Lung microvascular endothelial cell (primary cell): ENCODE measurements at places on chromosomes 3 and 15. TPM values are rescaled to one million over a fixed set of nuclear protein-coding genes. Genes with fewer than 3 reads are reported as not detected.
A peak's percentile ranks its signal among the peaks of the same experiment; 100 is the strongest.

STAG1 gene
- total RNA-seq, result 19.6 and 25.4 TPM in 2 replicates

ZNF774 gene
- total RNA-seq, result 0.65 and 0.79 TPM in 2 replicates

GRCh38 chr3:155425396-155425795 is 131.9 kb upstream of the STRIT1 start:
- DNase-seq, result no peak

DNA sequence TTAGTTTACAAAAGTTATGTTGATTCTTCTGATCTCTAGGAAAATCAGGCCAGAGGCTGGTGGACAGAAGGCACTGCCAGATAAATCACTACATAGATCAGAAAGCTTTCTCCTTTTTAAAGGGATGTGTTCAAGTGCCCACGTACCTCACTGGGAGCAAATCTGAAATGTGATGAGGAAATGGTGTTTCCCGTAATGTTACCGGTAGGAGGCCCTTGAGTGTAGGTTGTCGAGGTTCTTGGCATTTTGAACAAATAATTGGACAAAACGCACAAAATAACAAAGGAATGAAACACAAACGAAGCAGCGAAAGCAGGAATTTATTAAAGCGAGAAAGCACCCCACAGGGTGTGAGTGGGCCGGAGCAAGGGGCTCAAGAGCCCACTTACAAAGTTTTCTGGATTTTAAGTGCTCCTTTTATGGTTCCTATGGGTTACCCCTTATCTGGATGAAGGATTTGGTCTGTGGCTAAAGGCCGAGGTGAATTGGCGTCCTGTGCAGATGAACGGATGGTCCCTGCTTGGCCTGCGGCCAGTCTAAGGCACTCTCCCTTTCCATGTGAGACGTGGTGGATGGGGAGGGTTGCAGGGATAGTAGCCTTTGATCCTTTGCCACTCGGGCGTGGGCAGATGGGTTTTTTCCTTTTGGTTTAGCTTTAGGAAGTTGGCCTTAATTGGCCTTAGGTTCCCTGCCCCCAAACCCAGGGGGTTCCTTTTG is 1.0 kb downstream of the SNX1 start:
- peak; percentile 34 for DNase-seq

NPAP1 gene
- not detected in 2 replicates for total RNA-seq

GRCh38 chr3:171824824-171825221 is 14.5 kb upstream of the PLD1 start:
- DNase-seq, result peak; percentile 67

CAMK1 gene
- total RNA-seq, result 21.4 and 25.1 TPM in 2 replicates

GRCh38 chr3:50201573-50202315 is 3.3 kb upstream of the SLC38A3 start:
- no peak for DNase-seq

PDHB gene
- 56.4 and 59.3 TPM in 2 replicates for total RNA-seq

DNA sequence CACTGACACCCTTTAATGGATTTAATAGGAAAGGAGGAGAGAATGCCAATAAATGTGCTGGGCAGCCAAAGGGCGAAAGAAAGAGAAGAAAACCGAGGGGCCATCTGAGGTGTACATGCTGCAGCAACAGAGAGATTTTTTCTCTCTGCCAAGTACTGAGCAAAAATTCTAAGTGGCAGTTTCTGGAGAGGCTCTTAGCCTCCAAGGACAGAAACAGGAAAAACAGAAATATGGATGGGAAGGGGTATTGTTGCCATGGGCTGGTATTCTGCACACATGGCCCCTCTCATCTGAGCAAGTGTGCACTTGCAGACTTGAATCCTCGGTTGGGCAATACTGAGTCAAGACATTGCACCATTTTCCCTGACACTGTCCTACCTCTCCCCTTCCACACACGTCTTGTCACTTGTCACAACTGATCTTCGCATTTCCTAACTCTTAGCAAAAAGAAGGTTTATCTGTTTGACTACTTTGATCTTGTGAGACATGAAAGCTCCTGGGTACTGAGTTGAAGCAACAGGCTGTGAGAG is 73.9 kb downstream of the PRICKLE2 start:
- no peak for DNase-seq
